T-helper 2 cell (primary cell): ENCODE measurements at places on chromosomes 1 and 21.

- no peak for DNase-seq
Observed at GRCh38 chr1:164272156-164272555, 286.8 kb upstream of the PBX1 start.

GRCh38 chr1:35935442-35936388, 4.8 kb downstream of the AGO3 start:
- no peak for DNase-seq

DNA sequence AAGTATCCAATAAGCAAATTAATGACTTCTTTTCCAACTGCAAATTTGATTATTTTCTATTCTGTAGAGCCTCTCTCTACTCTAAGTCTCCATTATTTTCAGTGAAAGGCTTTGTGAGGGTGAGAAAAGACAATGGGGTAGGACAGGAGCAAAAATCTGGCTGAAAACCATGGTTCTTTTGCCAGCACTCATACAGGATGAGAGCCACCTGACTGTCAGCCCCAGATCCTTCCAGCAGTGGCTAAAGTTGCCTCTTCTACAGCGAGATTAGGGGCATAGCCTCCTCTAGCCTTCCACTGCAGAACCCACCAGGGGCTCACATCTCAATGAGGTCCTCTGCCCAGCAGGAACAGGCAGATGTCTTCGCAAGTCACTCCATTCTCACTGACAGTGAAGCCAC, 23.7 kb downstream of the NMNAT2 start:
- DNase-seq: no peak

- no peak for DNase-seq
Observed at GRCh38 chr1:23638786-23639241, 52.8 kb upstream of the RPL11 start.

- no peak for DNase-seq
Observed at GRCh38 chr1:116900471-116901365, 9.0 kb upstream of the PTGFRN start.
